Endodermal cell (in vitro differentiated cells): ENCODE measurements at places on chromosomes 2 and 18. TPM values are rescaled to one million over a fixed set of nuclear protein-coding genes. Genes with fewer than 3 reads are reported as not detected.

- no peaks in the 10 kb centered on the region for H3K36me3 ChIP-seq
- no peak for DNase-seq
- H3K4me1 ChIP-seq, result no peaks in the 10 kb centered on the region
- no peak overlapping the region for H3K4me3 ChIP-seq
Observed at GRCh38 chr2:163011000-163011399, 172.4 kb upstream of the KCNH7 start.

GRCh38 chr2:241509155-241509784 lies 886 bp upstream of the STK25 start:
- H3K36me3 ChIP-seq, result peaks cover 5% of the 10 kb centered on the region
- no peaks in the 10 kb centered on the region for H3K27me3 ChIP-seq
- H3K4me3 ChIP-seq, result peak overlapping the region; percentile 87
- H3K4me1 ChIP-seq, result no peaks in the 10 kb centered on the region
- no peak for DNase-seq

GRCh38 chr2:171191021-171191420 lies 30.3 kb upstream of the TLK1 start:
- H3K27me3 ChIP-seq, result no peaks in the 10 kb centered on the region
- H3K4me1 ChIP-seq, result no peaks in the 10 kb centered on the region
- DNase-seq, result no peak
- H3K27ac ChIP-seq, result no peak overlapping the region
- no peak overlapping the region for H3K4me3 ChIP-seq

- no peak overlapping the region for H3K27ac ChIP-seq
- no peaks in the 10 kb centered on the region for H3K27me3 ChIP-seq
- no peak for DNase-seq
- H3K4me3 ChIP-seq, result no peak overlapping the region
- H3K4me1 ChIP-seq, result peaks cover 13% of the 10 kb centered on the region
Observed at GRCh38 chr2:160652236-160652635, 158.6 kb upstream of the RBMS1 start.

GRCh38 chr2:223943561-223944008 lies 1.6 kb downstream of the WDFY1 start:
- no peaks in the 10 kb centered on the region for H3K36me3 ChIP-seq
- no peaks in the 10 kb centered on the region for H3K27me3 ChIP-seq
- DNase-seq, result no peak
- H3K27ac ChIP-seq, result no peak overlapping the region
- peak overlapping the region; percentile 94 for H3K4me3 ChIP-seq
- no peaks in the 10 kb centered on the region for H3K4me1 ChIP-seq

DNA sequence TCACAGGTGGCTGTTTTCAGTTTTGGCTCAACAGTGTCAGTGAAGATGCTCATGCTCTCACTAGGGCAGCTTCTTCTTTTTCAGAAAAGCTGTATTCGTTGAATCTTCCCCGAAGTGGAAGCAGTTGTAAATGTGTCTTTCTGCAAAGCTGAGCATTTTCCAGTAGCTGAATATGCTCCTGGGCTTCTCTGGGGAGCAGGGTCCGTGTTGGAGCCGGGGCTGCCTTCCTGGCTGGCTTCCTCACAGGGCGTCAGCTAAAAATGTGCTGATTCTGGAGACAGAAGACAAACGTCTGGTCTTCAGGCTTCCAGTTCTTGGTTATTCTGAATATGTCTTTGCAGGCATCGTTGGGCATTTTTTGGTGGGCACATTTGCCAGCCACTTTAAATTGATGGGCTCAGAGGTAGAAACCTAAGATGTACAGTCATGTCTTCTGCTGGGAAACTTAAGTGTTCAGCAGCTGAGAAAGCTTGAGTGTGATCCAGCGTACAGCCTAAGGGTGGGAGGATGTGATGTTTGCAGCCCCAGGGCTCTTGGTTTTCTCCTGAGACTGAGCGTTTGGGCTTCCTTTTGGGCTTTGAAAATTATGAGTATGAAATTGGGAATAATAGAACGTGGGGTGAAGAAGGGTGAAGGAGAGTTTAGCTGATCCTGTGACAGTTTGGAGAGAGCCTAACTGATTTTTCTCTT lies 19.0 kb downstream of the SETBP1 start:
- H3K4me3 ChIP-seq, result no peak overlapping the region
- H3K27me3 ChIP-seq, result no peaks in the 10 kb centered on the region
- H3K4me1 ChIP-seq, result peaks cover 27% of the 10 kb centered on the region
- H3K36me3 ChIP-seq, result peaks cover 37% of the 10 kb centered on the region
- no peak overlapping the region for H3K27ac ChIP-seq
- DNase-seq, result no peak

- peak overlapping the region; percentile 50 for H3K4me3 ChIP-seq
- no peak overlapping the region for H3K27ac ChIP-seq
- no peaks in the 10 kb centered on the region for H3K36me3 ChIP-seq
- peaks cover 15% of the 10 kb centered on the region for H3K4me1 ChIP-seq
- DNase-seq, result no peak
Observed at GRCh38 chr2:174059884-174060244, 94.7 kb upstream of the SP3 start.

DNA sequence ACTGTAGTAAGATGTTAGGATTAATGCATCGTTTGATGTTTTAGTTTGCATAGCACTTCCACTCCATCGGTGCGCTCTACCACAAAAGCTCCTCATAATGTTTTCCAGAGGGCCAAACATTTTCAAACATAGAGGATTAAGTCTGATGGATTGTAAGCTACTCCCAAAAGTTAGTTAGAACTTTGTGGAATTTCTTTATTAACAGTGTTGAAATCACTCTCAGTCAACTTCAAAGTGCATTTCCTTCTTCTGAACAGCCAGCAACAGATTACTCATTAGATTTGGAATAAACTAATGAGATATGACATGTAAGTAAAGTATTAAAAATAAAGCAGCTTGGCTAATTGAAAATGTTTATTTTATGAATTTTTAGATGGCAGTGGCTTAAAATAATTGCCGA lies 30.1 kb upstream of the CTAGE1 start:
- DNase-seq, result no peak
- no peak overlapping the region for H3K27ac ChIP-seq
- no peak overlapping the region for H3K4me3 ChIP-seq
- H3K36me3 ChIP-seq, result no peaks in the 10 kb centered on the region
- H3K27me3 ChIP-seq, result no peaks in the 10 kb centered on the region

- H3K4me3 ChIP-seq, result no peak overlapping the region
- no peaks in the 10 kb centered on the region for H3K36me3 ChIP-seq
- DNase-seq, result no peak
- H3K27ac ChIP-seq, result no peak overlapping the region
- peaks cover 4% of the 10 kb centered on the region for H3K4me1 ChIP-seq
Observed at GRCh38 chr2:205022841-205023240, 477.6 kb downstream of the PARD3B start.

DNA sequence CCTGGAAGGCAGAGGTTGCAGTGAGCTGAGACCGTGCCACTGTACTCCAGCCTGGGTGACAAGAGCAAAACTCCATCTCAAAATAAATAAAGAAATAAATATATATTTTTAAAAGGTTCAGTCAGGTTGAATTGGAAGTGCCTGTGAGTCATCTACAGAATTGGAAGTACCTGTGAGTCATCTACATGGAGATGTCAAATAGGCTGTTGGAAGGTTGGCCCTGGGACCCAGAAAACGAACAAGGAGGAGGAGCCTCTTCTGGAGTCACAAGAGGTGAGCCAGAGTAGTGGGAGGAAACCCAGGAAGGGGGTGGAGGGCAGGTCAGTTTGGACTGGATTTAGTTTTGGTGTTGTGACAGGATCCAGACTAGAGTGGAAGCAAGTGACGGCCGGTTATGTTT lies 15.2 kb upstream of the SCYGR1 start:
- H3K4me1 ChIP-seq, result no peaks in the 10 kb centered on the region
- H3K36me3 ChIP-seq, result no peaks in the 10 kb centered on the region
- no peak for DNase-seq

- H3K4me3 ChIP-seq, result no peak overlapping the region
- DNase-seq, result no peak
- H3K27me3 ChIP-seq, result no peaks in the 10 kb centered on the region
- H3K36me3 ChIP-seq, result no peaks in the 10 kb centered on the region
- H3K4me1 ChIP-seq, result no peaks in the 10 kb centered on the region
Observed at GRCh38 chr2:48131539-48132270, 225.4 kb upstream of the FBXO11 start.

DNA sequence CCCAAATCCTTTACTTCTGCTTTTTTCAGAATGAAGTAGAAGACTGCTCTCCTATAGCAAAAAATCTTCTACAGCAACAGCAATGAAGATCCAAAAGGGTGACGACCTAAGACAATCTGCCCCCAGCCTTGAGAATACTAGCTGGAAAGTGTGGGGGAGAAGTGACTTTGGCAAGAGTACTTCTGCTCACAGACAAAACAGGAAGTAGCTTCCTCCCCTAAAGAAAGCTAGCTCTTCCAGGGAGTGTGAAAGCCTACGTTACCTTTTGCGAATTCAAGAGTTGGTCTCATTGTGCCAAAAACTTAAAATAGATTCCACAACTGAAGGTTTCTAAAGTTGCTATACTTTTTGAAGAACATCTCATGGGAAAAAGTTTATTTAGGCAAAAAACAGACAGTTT lies 1069.2 kb upstream of the CHAC2 start:
- no peaks in the 10 kb centered on the region for H3K27me3 ChIP-seq
- DNase-seq, result no peak
- no peaks in the 10 kb centered on the region for H3K36me3 ChIP-seq
- no peak overlapping the region for H3K27ac ChIP-seq

GRCh38 chr18:55221622-55222021 lies 262.4 kb upstream of the CCDC68 start:
- no peak for DNase-seq
- H3K27me3 ChIP-seq, result no peaks in the 10 kb centered on the region
- no peak overlapping the region for H3K4me3 ChIP-seq
- no peaks in the 10 kb centered on the region for H3K36me3 ChIP-seq

GRCh38 chr18:74141667-74142066 lies 6.0 kb downstream of the FBXO15 start:
- H3K27ac ChIP-seq, result no peak overlapping the region
- no peak overlapping the region for H3K4me3 ChIP-seq
- no peaks in the 10 kb centered on the region for H3K4me1 ChIP-seq
- no peaks in the 10 kb centered on the region for H3K36me3 ChIP-seq
- DNase-seq, result no peak
- peaks cover 8% of the 10 kb centered on the region for H3K27me3 ChIP-seq

GRCh38 chr18:35982409-35983114 lies 10.1 kb downstream of the RMP24 start:
- H3K4me3 ChIP-seq, result no peak overlapping the region
- peaks cover 47% of the 10 kb centered on the region for H3K36me3 ChIP-seq
- H3K4me1 ChIP-seq, result no peaks in the 10 kb centered on the region
- DNase-seq, result no peak
- H3K27me3 ChIP-seq, result no peaks in the 10 kb centered on the region
- no peak overlapping the region for H3K27ac ChIP-seq

DNA sequence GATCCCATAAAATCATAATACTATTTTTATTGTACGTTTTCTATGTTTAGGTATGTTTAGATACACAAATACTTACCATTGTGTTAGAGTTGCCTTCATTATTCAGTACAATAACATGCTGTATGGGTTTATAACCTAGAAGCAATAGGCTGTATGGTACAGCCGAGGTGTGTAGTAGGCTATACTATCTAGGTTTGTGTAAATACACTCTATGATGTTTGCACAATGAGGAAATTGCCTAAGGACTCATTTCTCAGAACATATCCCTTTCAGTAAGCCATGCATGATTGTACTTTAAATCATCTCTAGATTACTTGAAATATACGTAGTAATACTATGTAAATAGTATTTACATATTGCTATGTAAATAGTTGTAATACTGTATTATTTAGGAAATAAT lies 156.7 kb downstream of the CDCA7 start:
- H3K4me3 ChIP-seq, result no peak overlapping the region
- no peaks in the 10 kb centered on the region for H3K36me3 ChIP-seq
- no peak overlapping the region for H3K27ac ChIP-seq
- no peak for DNase-seq
- no peaks in the 10 kb centered on the region for H3K4me1 ChIP-seq
- no peaks in the 10 kb centered on the region for H3K27me3 ChIP-seq

- H3K4me3 ChIP-seq, result no peak overlapping the region
- H3K4me1 ChIP-seq, result no peaks in the 10 kb centered on the region
- H3K36me3 ChIP-seq, result no peaks in the 10 kb centered on the region
- DNase-seq, result no peak
- no peaks in the 10 kb centered on the region for H3K27me3 ChIP-seq
- no peak overlapping the region for H3K27ac ChIP-seq
Observed at GRCh38 chr2:225599856-225600255, 200.3 kb downstream of the NYAP2 start.

GRCh38 chr2:136281281-136282114 lies 163.5 kb upstream of the CXCR4 start:
- H3K36me3 ChIP-seq, result no peaks in the 10 kb centered on the region
- DNase-seq, result peak; percentile 60
- H3K27me3 ChIP-seq, result no peaks in the 10 kb centered on the region
- no peak overlapping the region for H3K27ac ChIP-seq
- H3K4me1 ChIP-seq, result peaks cover 10% of the 10 kb centered on the region
- H3K4me3 ChIP-seq, result no peak overlapping the region

DNA sequence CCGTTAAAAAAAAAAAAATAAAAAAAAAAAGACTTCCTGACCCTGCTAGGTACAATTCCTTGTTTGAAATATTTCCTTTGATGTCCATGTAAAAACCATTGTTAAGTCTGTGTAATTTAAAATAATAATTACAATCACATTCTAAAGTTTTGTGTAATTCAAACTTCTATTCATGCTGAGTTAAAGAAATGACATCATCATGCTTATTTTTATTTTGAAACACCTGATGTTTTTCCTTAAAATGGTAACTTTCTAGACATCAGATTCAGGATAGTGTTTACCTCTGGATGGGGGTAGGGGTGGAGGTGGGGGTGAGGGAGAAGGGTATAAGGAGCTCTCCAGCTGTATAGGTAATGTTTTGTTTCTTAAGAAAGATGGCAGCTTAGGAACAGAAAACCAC lies 92.8 kb downstream of the ADCYAP1 start:
- H3K27ac ChIP-seq, result no peak overlapping the region
- no peak overlapping the region for H3K4me3 ChIP-seq
- no peaks in the 10 kb centered on the region for H3K27me3 ChIP-seq
- H3K36me3 ChIP-seq, result no peaks in the 10 kb centered on the region
- no peaks in the 10 kb centered on the region for H3K4me1 ChIP-seq

Gene FAM168B
- 73.1 and 77.5 TPM in 2 replicates for total RNA-seq

Gene UGT1A4
- total RNA-seq, result not detected in 3 replicates

Gene GRB14
- total RNA-seq, result 16.1 to 21.4 TPM (median 20.6 TPM) in 3 replicates

Gene TMEM182
- total RNA-seq, result 4.2 to 6.6 TPM (median 5.7 TPM) in 3 replicates

Gene CLEC4F
- not detected in 3 replicates for total RNA-seq

Gene MYOM1
- 0.49 to 0.92 TPM (median 0.88 TPM) in 3 replicates for total RNA-seq

Gene SEPTIN10
- 97.4 and 103 TPM in 2 replicates for total RNA-seq

Gene TP53I3
- 23.2 and 27.4 TPM in 2 replicates for total RNA-seq

Gene SPEG
- total RNA-seq, result 20.8 and 23.1 TPM in 2 replicates

Gene PPP1R7
- total RNA-seq, result 48.4 to 52.9 TPM (median 52.7 TPM) in 3 replicates

Gene BOLL
- not detected in 3 replicates for total RNA-seq

Gene CWC22
- 32.0 to 44.4 TPM (median 43.5 TPM) in 3 replicates for total RNA-seq

Gene CRYGD
- total RNA-seq, result 1.1 TPM in 1 of 3 replicates, not detected in the others

Gene ADCYAP1
- not detected in 3 replicates for total RNA-seq

Gene EVX2
- total RNA-seq, result 0.05 TPM in 1 of 2 replicates, not detected in the other
